ENCODE measurements at places on chromosomes 2 and 18. TPM values are rescaled to one million over a fixed set of nuclear protein-coding genes. Genes with fewer than 3 reads are reported as not detected.

DNA sequence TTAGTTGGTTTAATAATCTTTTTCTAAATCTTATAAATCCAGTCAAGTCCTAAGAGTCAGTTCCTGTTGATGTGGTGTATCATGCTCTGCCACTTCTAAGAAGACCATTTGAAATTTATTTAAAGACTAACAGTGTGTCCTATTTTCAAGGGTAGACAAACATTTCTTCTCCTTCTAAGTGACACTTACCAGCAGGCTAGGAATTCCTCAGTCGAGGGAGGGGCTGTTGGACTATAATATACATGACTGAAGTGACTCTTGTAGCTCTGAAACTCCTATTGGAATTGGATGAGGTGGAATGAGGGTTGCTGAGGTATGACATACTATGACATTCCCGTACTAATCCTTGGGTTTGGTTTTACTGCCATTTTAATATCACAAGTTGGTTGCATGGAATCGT, 30.6 kb downstream of the ITGB6 start:
- no peak overlapping the region for H3K27ac ChIP-seq
- no peaks in the 10 kb centered on the region for H3K4me1 ChIP-seq
- H3K27me3 ChIP-seq = no peaks in the 10 kb centered on the region
- no peak overlapping the region for H3K4me3 ChIP-seq

- H3K4me3 ChIP-seq = no peak overlapping the region
- no peaks in the 10 kb centered on the region for H3K27me3 ChIP-seq
- DNase-seq = no peak
Measured at GRCh38 chr2:25763575-25763974, 90.2 kb upstream of the DTNB start.

Gene FOXD4L1
- 0.62 TPM for total RNA-seq

Gene ATP6V1B1
- total RNA-seq = 2.2 TPM

Gene PARD6G
- 7.3 TPM for total RNA-seq

DNA sequence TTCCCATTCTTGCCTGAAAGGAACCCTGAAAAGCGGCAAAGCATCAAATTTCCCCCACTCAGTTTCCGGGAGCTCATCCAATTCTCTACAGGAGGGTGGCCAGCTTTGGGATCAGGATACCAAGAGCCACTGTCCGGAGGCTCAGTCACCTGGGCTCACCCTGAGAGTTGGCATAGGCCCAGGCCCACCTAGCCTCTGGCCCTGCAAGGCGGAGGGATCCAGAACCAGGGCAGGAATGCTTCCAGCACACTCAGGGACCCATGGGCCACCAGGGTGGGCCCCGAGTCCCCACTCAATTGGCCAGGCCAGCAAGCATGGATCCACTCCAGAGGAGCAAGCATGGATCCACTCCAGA, 432.9 kb upstream of the MYT1L start:
- H3K4me1 ChIP-seq = no peaks in the 10 kb centered on the region
- H3K4me3 ChIP-seq = no peak overlapping the region
- H3K27me3 ChIP-seq = no peaks in the 10 kb centered on the region

GRCh38 chr2:205751569-205752031, 69.3 kb downstream of the NRP2 start:
- H3K4me3 ChIP-seq = no peak overlapping the region
- peaks cover 12% of the 10 kb centered on the region for H3K4me1 ChIP-seq
- H3K36me3 ChIP-seq = peaks cover 55% of the 10 kb centered on the region
- no peak for DNase-seq
- no peak overlapping the region for H3K27ac ChIP-seq
- H3K27me3 ChIP-seq = no peaks in the 10 kb centered on the region

GRCh38 chr2:33077844-33078243, 131.1 kb downstream of the LTBP1 start:
- H3K36me3 ChIP-seq = no peaks in the 10 kb centered on the region
- H3K4me3 ChIP-seq = no peak overlapping the region
- no peak overlapping the region for H3K27ac ChIP-seq
- H3K27me3 ChIP-seq = no peaks in the 10 kb centered on the region

Gene ICOS
- total RNA-seq = 3.0 TPM

DNA sequence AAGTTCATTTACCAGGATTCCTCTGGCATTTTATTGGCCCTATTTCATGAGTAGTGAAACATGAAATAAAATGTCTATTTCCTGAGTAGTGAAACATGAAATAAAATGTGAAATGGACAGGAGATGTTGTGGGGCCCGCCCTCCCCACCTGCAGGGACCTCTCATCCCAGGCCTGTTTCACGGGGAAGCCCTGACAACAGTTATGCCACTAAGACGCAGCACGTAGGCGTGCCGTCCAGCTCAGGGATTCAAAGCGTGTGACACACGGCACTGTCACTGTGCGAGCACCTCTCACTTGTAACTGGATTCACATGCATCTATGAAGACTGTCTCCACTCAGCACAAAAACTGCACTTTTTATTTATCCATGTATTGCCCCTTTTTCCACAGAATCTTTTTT, 83.4 kb upstream of the SNTG2 start:
- peaks cover 23% of the 10 kb centered on the region for H3K27me3 ChIP-seq
- H3K36me3 ChIP-seq = no peaks in the 10 kb centered on the region
- no peak overlapping the region for H3K4me3 ChIP-seq
- no peak overlapping the region for H3K27ac ChIP-seq

GRCh38 chr2:101173707-101174295, 22.6 kb upstream of the TBC1D8 start:
- H3K36me3 ChIP-seq = no peaks in the 10 kb centered on the region
- H3K4me1 ChIP-seq = peaks cover 18% of the 10 kb centered on the region
- DNase-seq = no peak
- H3K4me3 ChIP-seq = no peak overlapping the region
- no peaks in the 10 kb centered on the region for H3K27me3 ChIP-seq

- no peak overlapping the region for H3K27ac ChIP-seq
- DNase-seq = no peak
- peaks cover 89% of the 10 kb centered on the region for H3K36me3 ChIP-seq
Measured at GRCh38 chr2:101290711-101291110, 17.8 kb downstream of the RNF149 start.

Gene RSAD2
- total RNA-seq = 21.9 TPM

Gene ACP1
- total RNA-seq = 68.6 TPM

- peaks cover 5% of the 10 kb centered on the region for H3K27me3 ChIP-seq
- H3K4me3 ChIP-seq = no peak overlapping the region
- DNase-seq = no peak
Measured at GRCh38 chr18:77765468-77765867, 515.8 kb downstream of the GALR1 start.

DNA sequence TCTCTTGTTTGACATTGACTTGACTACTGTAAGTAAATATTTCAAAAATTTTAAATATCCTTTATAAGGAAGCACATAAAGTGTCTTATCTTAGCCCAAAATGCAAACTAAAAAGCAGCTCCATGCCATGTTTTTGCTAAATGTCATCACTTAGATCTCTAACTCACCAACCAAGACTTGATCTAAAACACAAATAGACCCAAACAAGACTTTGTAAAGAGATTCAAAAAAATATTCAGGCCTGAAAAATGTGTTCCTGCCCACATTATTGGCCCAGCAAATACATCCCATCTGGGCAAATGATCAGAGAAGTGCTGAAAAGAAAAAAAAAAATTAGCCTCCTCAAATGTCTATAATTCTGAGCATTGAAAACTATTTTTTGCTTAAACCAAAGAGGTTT, 187.6 kb downstream of the MREG start:
- H3K4me1 ChIP-seq = peaks cover 10% of the 10 kb centered on the region
- no peaks in the 10 kb centered on the region for H3K36me3 ChIP-seq
- H3K27me3 ChIP-seq = no peaks in the 10 kb centered on the region
- H3K4me3 ChIP-seq = no peak overlapping the region

GRCh38 chr2:64133828-64134227, 10.4 kb downstream of the PELI1 start:
- H3K4me3 ChIP-seq = no peak overlapping the region
- DNase-seq = no peak
- H3K27me3 ChIP-seq = no peaks in the 10 kb centered on the region
- H3K36me3 ChIP-seq = no peaks in the 10 kb centered on the region

DNA sequence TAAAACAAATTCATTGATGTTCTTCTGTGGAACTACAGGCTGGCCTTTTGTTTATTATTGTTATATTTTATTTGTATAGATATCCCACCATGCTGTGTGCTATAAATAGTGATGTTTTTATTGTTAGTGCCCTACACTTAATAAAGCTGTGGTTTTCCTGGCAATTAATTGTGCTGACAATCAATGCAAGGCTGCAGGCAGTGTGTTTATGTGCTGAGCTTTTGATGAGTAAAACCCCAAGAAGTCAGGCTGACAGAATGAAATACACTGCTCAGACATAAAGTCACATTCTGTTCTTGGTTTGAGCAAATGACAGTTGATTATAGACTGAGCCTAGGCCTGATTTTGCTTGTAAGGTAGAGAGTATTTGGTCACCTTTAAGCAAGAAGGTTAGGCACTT, 362.7 kb downstream of the CPS1 start:
- no peaks in the 10 kb centered on the region for H3K36me3 ChIP-seq
- H3K27me3 ChIP-seq = no peaks in the 10 kb centered on the region
- H3K4me1 ChIP-seq = no peaks in the 10 kb centered on the region
- DNase-seq = no peak
